Fibroblast of skin of abdomen (primary cell): ENCODE measurements at places on chromosomes 12 and 14.

DNA sequence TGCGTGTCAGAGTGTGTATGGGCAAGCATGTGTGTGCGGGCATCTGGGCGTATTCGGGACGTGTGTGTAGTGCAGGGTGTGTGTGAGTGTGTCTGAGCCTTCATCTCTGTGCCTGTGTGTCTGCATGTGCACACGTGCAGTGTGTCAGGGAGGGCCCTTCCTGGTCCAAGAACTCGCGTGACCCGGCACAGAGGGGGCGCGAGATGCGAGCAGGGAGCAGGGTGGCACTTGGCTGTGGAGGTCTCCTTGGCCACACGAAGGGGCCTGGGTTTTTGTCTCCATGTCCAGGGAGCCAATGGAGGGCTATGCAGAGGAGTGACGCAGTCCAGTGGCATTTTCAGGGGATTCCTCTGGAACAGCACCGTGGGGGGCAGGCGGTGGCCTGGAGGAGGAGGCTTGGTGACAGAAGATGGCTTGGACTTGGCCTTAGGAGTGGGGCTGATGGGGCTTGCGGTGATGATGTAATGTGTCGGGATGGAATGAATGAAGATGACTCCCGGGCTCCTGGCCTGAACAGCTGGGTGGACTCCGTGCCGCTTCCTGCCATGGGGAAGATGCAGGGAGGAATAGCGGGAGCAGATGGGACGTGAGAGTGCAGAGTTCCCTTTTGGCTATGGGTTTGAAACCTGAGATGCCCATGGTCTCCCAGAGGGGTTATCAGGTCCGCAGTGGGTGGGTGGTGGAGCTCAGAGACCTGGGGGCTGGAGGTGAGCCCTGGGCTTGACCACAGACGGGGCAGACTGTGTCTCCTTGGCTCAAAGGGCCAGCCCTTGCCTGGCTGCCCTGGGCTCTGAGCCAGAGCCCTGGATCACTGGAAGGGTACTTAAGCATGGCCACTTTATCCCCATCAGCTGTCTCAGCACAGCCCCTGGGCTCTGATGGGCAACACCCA is 208.3 kb downstream of the PHETA1 start:
- DNase-seq: no peak

- no peak for DNase-seq
Observed at GRCh38 chr14:76948976-76949375, 79.5 kb downstream of the IRF2BPL start.

- DNase-seq: no peak
Observed at GRCh38 chr12:125683748-125684381, 618.6 kb downstream of the AACS start.

DNA sequence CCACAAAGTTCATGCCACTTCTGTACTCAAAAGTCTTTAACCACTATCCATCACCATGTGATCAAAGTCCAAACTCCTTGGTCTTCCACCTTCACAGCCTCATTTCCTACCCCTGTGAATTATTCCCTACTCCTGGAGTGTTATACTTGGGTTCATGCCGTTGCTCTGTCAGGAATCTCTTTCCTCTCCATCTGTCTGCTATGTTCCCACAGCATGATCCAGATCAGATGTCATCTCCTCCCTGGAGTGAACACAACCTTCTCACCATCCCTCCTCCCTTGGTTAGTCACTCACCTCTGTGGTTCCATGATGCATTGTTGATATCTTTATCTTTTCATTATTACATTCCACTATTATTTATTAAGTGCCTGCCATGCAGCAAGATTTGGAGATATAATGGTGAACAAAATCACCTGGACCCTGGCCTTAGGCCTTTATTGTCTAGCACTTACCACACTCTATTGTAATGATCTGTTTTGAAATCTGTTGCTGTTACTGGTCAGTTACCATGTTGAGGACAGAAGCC is 22.4 kb downstream of the LACRT start:
- DNase-seq: no peak

- DNase-seq: no peak
Observed at GRCh38 chr14:78970677-78971076, 800.5 kb downstream of the NRXN3 start.

DNA sequence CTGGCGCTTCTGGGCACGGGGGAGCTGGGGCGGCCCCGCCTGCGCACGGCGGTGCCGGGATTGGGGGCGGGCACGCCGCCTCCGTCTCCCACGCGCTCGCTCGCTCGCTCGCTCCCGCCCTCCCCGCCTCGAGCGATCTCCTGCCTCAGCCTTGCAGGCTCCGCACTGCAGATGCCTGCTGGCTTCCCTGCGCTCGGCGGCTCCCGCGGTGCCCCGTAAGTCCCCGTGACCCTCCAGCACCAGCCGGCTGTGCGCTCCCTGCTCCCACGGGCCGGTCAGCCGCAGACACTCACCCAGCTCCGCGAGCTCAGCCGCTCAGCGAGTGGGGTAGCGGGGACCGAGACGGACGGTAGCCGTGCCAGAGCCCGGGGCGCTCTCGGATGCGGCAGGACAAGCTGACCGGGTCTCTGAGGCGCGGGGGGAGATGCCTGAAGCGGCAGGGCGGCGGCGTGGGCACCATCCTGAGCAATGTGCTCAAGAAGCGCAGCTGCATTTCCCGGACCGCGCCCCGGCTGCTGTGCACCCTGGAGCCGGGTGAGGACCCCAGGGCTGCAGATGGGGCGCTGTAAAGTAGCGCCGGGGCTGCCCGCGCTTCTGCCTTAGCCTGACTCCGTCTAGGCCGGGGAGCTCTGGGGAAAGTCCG is at the start of gene TBC1D30:
TSS of gene TBC1D30 (plus strand) at position 148 of the 643 bp plus-strand sequence. CDS start at position 381, 233 bp downstream.
- DNase-seq: no peak

GRCh38 chr14:102206918-102207317 is 67.2 kb downstream of the WDR20 start:
- DNase-seq: no peak

DNA sequence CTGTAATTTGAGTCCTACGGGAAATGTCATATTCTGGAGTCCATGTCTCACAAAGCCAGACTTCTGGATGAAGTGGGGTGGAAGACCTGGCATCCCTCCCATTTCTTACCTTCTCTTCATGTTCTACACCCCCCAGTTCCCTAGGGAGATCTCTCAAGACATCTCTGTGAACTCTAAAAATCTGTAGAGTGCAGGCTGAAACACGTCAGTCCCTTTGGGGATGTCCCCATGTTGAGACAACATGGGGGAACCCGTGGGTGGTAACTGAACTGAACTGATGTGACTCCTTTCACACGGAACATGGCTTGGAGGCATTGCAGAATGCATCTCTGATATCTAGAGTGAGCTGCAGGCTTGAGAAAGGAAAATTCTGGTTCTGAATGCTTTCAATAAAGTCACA is 15.2 kb downstream of the SERPINA12 start:
- no peak for DNase-seq

DNA sequence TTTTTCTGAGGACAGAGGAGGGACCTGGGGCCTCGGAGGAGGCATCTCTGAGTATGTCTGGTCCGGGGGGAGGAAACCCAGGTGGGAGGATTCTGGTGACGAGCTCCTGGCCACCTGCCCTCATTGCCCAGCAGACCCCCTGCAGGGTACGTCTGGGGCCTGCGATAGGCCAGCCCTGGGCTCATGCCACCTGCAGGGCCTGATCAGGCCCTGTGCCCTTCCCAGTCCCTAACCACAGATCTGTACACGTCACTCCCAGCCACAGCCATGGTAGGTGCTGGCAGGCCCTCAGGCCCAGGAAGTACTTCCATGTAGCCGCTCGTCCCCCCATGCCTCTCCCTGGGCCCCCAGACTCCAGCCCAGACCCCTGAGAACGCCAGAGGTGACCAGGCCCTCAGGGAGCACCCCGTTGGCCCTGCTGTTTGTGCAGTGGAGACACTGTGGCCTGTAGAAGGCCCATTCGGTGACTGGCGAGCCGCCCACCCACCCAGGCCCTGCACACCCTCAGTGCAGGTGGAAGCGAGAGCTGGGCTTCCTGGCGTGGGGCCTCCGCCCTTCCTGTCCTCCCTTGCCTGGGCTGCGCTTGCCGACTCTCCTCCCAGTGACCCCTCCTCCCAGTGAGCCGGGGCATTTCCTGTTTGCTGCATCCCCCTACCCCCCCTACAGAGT is 5.7 kb downstream of the INF2 start:
- DNase-seq: no peak

DNA sequence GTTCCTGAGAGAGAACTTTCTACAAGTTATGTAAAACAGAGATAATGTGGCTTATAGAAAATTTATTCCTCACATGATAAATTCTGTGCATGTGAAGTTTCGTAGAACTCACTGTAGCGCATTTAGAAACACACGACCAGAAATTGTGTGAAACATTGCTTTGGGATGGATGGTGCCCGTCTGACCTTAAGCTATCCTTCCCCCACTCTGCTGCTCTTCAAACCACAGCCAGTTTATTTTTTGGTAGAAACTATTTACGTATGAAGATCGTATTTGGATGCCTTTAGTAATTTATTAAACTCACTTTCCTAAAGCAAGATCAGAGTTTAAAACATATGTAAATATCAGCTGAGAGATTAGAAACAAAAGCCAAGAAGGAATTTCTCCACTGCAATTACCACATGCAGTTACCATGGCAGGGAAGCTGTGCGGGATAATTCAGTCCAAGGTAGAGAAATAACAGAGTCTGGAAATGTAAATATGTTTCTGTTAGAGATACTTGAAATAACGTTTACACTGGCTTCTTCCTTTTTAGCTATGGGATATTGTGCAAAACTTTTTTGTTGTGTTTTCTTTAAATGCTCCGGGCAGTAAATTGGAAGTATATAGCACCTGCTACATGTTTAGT is 382.7 kb downstream of the RGS6 start:
- DNase-seq: no peak

DNA sequence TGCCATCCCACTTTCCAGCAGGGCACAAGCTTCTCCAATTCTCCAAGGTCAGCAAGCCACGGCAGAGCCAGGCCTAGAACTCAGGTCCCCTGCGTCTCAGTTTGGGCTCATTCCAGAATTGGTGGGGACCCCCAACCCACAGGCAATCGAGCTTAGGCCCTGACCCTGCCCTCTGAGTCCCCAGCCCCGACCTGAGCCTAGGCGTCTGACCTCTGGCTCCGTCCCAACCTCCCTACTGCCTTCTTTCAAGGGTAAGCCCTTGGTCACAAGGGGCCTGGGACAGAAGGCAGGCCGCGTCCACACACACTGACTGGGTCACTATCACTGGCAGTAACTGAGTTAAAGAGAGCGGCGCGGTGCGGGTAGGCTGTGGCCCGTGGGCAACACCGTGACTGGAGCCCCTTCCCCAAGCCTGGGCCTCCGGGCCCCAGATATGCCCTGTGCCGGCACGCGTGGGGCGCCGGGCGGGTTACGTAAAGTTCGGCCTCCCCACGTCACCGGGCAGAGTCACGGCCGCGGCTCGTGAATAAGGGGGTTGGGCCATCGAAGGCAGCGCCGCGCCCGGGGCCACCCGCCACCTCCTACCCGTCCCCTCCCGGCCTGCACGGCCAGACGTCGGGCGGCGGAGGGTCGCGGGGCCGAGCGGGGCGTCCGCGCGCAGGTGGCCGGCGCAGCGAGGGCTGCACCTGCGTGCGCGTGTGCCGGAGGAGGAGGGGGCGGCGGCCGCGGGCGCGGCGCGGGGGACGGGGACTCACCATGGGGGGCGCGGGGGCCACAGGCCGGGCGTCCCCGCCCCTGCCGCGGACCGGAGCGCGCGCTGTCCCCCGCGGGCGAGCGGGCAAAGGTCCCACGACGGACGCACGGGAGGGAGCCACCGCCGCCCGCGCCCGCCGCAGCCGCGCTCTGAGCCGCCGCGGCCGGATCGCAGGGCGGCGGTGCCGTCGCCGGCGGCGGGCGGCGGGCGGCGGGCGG is 516 bp downstream of the ANKRD9 start:
- DNase-seq: no peak

DNA sequence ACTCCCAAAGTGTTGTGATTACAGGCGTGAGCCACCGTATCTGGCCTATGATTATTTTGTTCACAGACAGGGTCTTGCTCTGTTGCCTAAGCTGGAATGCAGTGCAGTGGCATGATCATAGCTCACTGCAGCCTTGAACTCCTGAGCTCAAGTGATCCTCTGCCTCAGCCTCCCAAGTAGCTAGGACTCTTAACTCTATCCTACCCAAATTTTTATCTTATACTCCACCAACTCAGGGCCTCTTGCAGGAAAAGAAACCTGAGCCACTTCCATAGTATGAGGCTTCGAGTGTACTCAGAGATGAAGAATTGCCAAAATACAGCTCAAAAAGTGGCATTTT is 828 bp downstream of the MMAB start:
- no peak for DNase-seq

DNA sequence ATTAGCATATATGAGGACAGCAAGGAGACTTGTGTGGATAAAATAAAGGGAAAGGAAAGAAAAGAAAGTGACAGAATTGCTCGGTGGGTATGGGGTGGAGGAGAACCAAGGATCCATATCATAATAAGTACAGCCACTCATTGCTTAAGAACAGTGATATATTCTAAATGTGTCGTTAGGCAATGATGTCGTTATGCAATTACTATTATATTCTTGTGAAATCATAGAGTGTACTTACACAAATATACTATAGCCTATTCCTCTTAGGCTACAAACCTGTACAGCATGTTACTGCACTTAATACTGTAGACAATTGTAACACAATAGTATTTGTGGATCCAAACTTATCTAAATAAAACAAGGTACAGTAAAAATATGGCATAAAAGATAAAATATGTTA is 271.1 kb downstream of the CCER1 start:
- DNase-seq: no peak

DNA sequence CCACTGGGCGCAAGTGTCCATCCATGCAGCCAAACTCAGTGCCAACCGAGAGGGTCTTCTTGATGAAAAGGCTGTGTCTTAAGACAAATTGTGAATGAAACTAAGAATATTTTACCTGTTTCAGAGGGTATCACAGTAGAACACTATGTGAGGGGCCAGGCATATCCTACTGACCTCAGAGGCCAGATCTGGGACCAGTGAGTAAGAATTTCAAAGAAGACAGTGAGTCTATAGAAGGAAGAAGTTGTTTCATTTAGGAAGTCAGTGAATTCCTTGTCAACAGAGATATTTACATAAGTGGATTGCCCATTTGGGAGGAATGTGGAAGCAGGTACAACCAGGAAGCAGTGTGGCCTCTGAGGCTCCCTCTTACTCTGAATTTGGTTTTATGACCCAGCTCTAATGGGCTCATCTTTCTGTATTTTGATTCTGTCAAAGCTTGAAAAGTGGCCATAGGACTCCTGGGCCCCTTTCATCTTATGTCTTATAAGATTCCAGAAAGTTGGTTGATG is 137.4 kb downstream of the ZNF664 start:
- no peak for DNase-seq

DNA sequence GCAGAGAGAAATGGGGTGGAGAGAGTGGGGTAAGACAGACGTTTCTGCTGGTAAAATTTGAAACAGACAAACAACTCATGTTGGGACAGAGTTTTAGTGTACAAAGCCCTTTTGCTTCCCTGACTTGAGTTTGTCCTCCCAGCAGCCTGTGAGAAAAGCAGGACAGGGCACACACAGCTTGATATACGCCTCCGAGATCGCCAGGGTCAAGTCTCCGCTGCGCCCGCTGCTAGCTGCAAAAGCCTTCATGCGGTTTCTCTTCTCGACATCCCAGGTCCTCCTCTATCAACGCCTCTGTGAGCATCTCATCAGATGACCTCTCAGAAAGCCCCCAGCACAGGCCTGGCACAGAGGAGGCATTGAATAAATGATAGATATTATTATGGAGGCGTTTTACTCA is 9.4 kb upstream of the BCL11B start:
- DNase-seq: no peak
